ENCODE measurements at places on chromosomes 3 and 15.

DNA sequence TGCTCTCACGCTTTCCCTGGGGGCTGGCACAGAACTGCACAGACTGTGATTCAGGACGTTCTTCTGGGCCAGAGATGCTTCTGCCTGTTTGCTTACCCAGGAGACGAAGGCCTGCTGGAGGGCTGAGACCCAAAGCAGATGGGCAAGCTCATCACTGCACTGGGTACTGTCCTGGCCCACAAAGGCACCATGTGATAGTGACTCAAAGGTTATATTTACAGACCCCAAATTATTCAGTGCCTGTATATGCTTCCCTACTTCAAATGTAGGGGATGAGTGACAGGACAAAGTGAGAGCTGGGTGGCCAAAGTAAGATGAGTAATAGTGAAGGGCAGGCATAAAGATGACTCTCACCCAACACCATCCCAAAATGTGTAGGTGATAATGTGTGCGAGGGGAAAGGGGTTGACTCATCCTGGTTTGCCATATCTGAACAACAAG, 127.4 kb downstream of the WDR76 start:
- no peak for DNase-seq

DNA sequence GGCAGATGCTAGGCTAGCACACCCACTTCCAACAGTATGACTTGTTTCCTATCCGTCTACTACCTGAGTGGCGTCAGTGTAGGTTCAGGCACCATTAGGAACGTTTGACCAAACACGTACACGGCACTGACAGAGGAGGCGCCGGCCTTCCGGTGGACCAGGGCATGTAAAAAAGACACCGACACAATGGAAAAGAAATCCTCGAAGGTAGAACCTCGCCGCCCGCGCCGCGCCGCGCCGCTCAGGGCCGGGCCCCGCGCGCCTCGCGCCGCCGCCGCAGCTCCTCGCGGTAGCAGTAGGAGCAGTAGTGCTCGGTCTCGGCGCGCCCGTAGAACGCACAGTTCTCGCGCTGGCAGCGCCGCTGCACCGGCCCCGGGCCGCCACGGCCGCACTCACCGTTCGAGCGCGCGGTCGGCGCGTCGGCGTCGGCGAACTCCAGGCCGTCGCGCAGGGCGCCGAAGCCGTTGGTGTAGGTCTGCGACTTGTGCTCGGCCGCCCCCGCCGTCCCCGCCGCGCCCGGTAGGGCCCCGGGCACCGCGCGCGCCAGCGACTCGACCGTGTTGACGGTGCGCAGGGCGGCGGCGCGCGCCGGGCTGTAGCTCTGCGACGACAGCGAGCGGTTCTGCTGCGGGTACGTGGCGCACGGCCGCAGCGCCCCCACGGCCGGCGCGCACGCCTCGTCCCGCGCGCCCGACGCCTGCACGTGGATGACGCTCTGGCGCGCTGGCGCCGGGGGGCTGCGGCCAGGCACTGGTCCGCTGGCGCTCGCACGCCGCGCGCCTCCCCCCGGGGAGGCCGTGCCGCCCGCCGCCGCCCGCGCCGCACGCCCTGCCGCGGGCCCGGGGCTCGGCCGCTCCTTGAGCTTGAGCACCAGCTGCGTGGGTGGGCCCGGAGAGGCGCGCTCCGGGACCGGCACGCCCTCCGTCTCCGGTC, 156.7 kb downstream of the KLF13 start:
- no peak for DNase-seq

DNA sequence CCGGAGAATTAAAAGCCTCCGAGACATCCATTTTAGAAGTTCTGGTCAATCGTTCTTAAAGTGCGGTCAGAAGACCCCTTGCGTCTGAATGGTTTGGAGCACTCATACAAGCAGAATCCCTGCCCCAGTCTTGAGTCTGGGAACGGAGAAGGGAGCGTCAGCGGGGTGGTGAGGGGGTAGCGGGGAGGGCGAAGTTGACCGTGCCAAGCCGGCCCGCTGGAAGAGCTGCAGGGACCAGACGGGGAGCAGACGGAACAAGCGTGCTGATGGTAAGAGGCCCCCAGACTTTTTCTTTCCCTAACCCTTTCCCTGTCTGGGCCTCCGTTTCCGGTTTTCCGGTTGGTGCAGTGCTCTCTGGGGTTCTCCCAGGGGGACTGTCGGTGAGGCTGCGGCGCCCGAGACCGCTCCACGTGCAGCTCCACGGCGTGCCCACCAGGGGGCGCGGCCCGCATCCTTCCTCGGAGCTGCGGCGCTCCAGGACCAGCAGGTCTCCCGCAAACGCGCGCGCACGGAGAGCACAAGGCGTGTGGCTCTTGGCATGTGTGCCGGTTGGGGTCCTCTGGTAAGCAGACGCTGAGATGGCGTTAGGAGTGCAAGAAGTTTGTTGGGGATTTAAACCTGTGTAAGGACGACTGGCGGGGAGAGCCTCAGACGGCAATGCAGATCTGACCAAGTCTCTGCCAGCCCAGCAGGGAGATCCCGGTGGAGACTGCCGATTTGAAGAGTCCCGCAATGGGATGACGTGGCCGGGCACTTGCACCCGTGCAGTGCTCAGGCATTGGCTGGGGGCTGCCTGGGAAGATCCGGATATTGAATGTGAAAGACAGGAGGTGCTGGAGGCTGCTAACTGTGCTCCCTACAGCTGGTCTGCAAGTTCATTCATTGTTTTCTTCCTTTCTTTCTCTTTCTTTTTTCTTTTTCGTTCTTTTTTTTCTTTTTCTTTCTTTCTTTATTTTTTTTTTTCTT, 19.2 kb upstream of the CORO2B start:
- DNase-seq, result peak; percentile 38

GRCh38 chr15:86572368-86572841, 492.7 kb downstream of the AGBL1 start:
- no peak for DNase-seq

GRCh38 chr15:38665586-38666305, 101.1 kb upstream of the RASGRP1 start:
- DNase-seq, result no peak

DNA sequence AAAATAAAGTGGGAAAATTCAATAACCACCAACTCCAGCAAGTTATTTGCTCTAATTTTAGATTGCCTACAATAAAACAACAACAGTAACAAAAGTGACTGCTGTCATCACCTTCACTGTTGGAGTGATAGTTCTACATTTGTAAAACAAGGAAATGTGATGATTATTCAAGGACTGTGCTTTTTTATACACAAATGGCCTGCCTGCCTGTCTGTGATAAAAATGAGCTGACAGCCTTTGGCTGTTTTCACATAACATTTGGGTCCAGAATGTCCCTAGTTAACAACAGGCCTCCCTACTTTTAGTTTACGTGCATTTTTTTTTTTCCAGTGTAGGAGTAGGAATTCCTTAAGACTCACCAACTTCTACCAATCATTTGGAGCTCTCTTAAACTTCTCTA, 768.8 kb downstream of the PDCD6IP start:
- no peak for DNase-seq

GRCh38 chr15:95280711-95281110, 1049.3 kb downstream of the MCTP2 start:
- DNase-seq, result no peak

DNA sequence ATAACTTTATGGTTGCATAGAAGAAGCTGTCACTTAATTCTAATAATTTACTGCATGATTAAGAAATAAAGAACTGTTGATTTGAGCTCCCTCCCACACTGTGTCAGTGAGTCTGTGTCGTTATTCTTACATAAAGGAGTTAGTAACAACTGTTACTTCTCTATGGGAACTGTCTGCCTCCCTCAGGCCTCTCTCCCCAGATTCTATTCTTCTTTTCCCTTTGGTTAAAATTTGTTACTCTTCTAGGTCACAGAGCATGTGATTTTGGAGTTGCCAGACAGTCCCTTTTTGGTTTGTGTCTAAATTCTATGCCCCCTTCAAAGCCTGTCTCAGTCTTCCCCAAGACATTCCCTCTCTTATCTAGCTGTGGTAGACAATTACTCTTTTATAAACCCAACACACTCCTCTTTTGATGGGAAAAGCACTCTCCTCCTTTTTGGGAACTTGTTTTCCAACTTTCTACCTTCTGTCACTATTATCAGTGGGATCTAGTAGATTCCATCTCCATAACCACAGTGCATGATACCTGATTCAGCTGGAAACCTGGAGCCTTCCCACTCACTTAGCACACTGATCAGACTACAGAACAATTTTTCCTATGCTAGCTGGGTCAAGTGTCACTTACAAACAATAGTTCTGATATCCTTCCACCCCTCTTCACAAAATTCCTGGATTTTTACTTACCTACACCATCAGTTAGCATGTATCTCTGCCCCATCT, 422.1 kb upstream of the TGFBR2 start:
- no peak for DNase-seq

GRCh38 chr15:83292317-83292716, 7.9 kb upstream of the BNC1 start:
- no peak for DNase-seq

DNA sequence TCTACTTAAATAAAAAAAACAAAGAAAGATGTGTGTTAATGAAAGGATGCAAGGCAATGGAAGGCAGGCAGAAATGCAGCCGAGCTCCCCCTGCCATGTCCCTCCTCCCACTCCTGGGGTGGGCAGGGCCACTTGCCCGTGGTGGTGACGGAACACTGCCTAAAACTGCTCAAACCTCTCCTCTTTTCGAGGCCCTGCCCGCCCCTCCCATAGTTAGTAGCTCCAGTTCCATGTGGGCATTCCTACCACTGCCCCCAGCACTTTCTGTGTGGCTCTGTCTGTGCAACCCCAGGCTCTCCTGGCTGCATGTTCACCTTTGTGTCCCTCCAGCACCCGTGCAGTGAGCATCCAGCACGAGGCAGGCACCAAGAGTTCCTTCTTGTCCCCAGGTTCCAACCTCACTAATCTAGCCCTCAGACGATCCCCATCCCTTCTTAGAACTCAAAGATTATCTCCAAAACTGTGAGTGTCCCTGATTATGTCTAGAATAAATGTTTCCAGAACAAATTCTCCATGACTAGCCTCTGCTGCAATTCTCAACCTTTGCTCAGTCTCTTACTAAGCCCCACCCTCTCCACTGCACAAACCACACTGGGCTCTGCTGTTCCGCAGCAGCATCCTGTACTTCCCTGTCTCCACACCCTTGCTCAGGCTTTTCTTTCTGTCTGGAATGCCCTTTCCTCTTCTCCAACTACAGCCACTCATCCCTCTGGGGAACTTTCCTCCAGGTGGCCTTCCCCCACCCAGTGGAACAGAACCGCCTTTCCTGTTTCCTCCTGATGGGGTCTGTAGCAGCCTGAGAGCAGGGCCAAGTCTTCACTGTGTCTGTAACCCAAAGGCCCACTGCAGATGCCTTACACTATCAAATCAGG, 32.6 kb upstream of the SPTBN5 start:
- no peak for DNase-seq
